ENCODE measurements at places on chromosomes 16 and 17. TPM values are rescaled to one million over a fixed set of nuclear protein-coding genes. Genes with fewer than 3 reads are reported as not detected.

The ZNF23 gene
- 3.9 TPM for total RNA-seq

GRCh38 chr17:2853283-2854142, 57.3 kb downstream of the RAP1GAP2 start:
- peak overlapping the region; percentile 84 for H3K27ac ChIP-seq
- peak overlapping the region; percentile 68 for H3K4me3 ChIP-seq
- no peaks in the 10 kb centered on the region for H3K27me3 ChIP-seq
- peaks cover 50% of the 10 kb centered on the region for H3K4me1 ChIP-seq

GRCh38 chr16:53743149-53743566, 39.2 kb downstream of the FTO start:
- H3K4me1 ChIP-seq, result peaks cover 30% of the 10 kb centered on the region
- H3K36me3 ChIP-seq, result no peaks in the 10 kb centered on the region
- no peak overlapping the region for H3K27ac ChIP-seq

DNA sequence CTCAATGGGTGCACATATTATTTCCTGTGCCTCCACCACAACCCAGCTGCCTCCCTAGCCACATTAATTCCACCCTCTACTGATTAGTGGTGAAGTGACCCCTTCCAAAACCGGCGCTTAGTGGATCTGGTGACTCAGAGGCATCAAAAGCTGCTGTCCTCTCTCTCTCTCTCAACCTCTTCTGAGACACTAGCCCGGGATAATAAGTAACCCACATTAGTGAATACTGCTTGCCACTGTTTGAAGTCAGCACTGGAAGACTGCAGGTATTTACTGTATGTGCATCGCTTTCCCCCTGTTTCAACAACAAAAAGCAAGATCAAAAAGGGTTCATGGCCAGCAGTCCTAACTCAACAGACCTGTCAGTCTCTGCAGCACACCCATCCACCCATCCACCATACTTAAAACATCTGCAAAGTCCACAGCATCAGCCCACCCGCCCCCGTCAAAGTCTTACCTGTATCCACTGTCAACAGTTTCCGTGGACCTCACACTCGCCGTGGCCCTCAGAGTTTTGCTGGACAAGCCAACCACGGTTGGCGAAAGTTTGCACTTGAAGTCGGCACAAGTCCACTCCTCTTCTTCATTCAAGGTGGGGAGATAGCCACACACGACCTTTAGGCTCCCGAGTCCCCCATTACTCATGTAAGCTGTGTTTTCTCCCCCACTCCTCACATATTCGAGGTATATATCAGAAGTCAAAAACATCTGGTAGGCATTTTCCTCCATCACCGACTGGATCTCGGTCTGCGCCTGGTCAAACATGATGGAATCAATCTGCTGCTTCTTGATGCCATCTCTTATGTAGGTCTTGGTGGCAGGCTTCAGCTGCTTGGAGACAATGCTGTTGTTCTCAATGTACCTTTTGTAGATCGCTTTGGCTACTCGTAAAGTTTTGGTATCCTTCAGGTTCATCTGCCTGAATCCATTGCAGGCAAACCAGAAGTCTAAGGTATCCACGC, 3.8 kb downstream of the AXIN2 start:
- peak overlapping the region; percentile 26 for H3K4me3 ChIP-seq
- no peak for DNase-seq
- H3K27me3 ChIP-seq, result no peaks in the 10 kb centered on the region
- no peak overlapping the region for H3K27ac ChIP-seq

DNA sequence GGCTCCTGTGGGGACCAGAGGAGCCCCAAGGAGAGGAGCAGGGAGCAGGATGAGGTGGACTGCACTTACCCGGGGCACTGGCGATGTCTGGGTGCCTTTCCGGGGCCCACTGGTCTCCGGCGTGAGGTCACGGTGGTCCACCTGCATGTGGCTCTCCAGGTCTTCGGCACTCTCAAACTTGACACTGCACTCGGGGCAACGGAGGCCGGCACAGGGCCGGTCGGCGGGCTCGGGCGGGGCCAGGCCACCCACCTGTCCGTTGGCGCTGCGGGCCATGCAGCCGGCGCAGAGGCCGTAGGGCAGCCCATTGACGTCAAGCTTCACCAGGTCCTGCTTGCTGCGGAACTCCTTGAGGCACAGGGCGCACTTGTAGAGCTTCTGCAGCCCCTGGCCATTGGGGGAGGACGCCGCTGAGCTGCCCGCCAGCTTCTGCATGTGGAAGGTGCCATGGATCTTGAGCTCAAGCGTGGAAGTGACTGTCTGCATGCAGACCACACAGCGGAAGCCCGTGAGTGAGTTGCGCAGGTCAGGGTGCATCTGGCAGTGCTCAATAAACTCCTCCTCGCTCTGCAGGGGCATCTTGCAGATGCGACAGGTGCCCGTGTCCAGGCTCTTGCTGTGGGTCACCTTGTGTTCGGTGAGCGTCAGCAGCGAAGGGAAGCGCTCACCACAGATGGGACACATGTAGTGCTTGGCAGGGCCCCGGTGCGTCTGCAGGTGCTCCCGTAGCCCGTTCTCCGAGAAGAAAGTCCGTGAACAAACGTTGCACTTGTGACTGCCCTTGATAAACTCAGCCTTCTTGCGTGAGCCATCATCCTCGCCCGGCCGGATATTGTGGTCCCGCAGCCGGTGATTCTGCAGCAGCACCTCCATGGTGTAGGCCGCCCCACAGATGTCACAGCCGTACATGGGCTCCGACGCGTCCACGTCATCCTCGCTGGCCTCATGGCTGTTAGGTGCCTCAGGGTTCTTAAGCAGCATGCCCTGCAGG, 220.0 kb downstream of the ZNF423 start:
- H3K4me3 ChIP-seq, result no peak overlapping the region
- H3K27me3 ChIP-seq, result no peaks in the 10 kb centered on the region
- DNase-seq, result no peak
- H3K36me3 ChIP-seq, result peaks cover 9% of the 10 kb centered on the region
- H3K27ac ChIP-seq, result no peak overlapping the region

GRCh38 chr17:27489045-27489715, 32.9 kb downstream of the KSR1 start:
- peak; percentile 86 for DNase-seq
- H3K27ac ChIP-seq, result peak overlapping the region; percentile 36
- peaks cover 43% of the 10 kb centered on the region for H3K4me1 ChIP-seq
- H3K4me3 ChIP-seq, result no peak overlapping the region

DNA sequence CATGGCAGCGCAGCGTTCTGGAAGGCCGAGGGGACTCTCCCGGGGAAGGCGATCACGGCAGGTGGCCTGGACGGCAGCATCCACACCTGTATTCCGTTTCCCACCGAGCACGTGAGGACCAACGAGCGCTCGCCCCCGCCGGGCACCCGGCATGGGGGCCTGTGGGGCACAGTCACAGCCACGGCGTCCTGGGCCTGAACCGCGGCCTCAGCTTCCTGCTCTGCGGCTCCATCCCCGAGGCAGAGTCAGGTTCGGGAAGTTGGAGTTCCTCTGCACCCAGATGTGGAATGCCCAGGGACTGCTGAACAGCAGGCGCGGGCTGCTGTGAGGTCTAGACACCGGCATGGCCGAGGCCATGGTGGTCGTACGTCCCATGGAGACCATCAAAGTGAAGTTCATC, 1713.9 kb downstream of the TP53TG3F start:
- no peak overlapping the region for H3K27ac ChIP-seq
- H3K4me3 ChIP-seq, result no peak overlapping the region
- H3K27me3 ChIP-seq, result no peaks in the 10 kb centered on the region
- no peak for DNase-seq

DNA sequence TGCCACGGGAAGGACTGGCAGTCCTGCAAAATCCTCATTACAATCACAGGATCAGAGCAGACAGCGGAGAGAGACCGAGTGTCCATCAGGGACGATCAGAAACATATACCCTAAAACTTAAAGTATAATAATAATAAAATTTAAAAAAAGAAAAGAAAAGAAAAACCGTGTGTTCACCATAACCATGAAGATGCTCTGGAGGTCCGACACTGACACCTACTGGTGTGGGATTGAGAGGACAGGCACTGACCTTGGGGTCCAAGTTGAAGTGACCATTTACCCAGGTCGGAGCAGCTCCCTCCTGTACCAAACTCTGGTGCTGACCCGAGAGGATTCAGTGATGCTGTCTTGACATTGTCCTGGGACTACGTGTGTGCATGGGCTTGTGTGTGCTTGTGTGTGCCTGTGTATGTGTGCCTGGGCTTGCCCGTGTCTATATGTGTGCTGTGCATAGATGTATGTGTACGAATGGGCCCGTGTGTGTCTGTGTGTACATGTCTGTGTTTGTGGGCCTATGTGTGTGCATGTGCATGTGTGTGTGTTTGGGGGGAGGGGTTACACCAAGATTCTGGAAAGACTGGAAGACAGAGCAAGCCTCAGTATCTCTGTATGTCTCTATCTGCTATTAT, 10.0 kb upstream of the CD300LD start:
- H3K4me1 ChIP-seq, result no peaks in the 10 kb centered on the region
- H3K36me3 ChIP-seq, result no peaks in the 10 kb centered on the region
- no peaks in the 10 kb centered on the region for H3K27me3 ChIP-seq
- no peak overlapping the region for H3K27ac ChIP-seq
- H3K4me3 ChIP-seq, result no peak overlapping the region

DNA sequence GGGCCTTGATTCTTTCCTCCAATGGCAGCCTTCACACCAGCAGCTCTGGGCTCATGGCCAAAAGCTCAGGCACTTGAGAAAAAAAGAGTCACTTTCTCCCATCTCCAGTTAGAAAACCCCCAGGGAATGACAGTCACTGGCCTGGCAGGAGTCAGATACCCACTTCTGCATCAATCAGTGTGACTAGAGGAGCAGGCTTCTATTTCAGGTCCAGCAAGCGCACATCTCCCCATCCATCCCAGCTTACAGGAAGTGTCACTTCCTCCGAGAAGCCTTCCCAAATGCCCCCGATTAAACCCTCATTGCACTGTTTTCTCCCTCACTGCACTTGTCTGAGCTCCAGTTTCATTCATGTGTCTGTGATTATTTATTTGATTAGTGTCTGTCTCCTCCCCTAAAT, 30.4 kb upstream of the CCL1 start:
- H3K27me3 ChIP-seq, result no peaks in the 10 kb centered on the region
- H3K4me3 ChIP-seq, result no peak overlapping the region
- no peaks in the 10 kb centered on the region for H3K4me1 ChIP-seq
- no peak overlapping the region for H3K27ac ChIP-seq
- no peak for DNase-seq

GRCh38 chr17:38898812-38899348, 26.5 kb upstream of the LASP1NB start:
- H3K4me3 ChIP-seq, result no peak overlapping the region
- peak overlapping the region; percentile 57 for H3K27ac ChIP-seq
- H3K36me3 ChIP-seq, result peaks cover 62% of the 10 kb centered on the region
- no peaks in the 10 kb centered on the region for H3K27me3 ChIP-seq
- DNase-seq, result peak; percentile 78

GRCh38 chr17:43479948-43480347, 3.8 kb upstream of the DHX8 start:
- H3K27ac ChIP-seq, result no peak overlapping the region
- no peak for DNase-seq
- H3K4me3 ChIP-seq, result no peak overlapping the region
- no peaks in the 10 kb centered on the region for H3K27me3 ChIP-seq
- no peaks in the 10 kb centered on the region for H3K36me3 ChIP-seq

The SLC9A5 gene
- total RNA-seq, result 0.91 TPM

DNA sequence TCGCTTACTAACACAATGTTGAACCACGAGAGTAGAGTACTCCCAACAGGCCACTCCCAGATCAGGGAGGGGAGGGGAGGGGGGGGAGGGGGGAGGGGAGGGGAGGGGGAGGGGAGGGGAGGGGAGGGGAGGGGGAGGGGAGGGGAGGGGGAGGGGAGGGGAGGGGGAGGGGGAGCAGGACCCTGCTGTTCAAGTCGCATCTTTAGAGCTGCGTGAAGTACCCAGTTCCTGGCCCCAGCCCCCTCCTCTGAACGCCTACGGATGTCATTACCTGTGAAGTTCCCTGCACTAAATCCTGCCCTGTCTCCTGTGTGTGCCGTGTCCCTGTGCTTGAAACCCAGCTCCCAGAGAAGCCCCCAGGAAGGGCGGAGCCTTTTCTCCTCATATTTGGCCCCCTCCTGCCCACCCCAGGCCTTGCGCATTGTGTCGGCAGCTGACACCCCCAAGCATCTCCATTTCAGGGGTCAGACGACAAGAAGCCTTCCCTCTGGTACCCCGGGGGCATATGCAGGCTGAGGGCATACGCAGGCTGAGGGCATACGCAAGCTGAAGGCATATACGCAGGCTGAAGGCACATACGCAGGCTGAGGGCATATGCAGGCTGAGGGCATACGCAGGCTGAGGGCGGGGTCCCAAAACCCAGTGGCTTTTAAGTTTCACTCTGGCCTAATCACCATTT, 330.2 kb downstream of the C16orf95 start:
- H3K36me3 ChIP-seq, result no peaks in the 10 kb centered on the region
- no peaks in the 10 kb centered on the region for H3K4me1 ChIP-seq
- H3K4me3 ChIP-seq, result no peak overlapping the region
- H3K27me3 ChIP-seq, result no peaks in the 10 kb centered on the region
- no peak overlapping the region for H3K27ac ChIP-seq
- no peak for DNase-seq

DNA sequence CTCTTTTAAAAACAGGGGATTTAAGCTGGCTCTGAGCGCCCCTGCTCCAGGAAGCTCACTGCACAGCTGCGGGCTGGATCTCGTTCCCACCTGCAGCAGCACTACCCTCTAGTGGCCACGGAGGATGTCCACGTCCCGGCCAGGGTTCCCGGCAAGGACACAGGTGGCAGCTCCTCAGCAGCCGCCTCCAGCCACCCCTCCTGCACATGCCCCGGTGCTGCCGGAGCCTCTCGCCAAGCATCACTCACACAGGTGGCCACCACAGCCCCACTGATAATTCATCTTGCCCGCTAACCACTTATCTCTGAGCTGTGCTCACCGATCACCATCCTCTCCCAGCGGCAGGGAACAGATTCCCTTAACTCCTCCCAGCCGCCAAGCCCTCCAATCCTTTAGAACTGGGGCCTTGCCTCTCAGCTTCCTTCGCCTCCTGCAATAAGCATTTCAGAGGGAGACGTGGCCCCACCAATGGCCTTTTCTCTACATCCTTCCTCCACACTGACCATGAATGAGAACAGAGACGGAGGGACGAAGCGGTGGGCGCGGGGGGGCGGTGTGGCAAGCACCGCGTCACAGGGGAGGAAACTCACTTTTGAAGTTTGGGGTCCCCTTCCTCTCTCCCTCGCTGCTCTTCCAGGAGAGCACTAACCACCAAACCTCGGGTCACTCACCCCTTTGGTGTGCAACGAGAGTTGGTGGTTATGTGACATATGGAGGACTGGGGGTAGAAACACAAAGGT, 222.1 kb downstream of the RBFOX3 start:
- H3K4me3 ChIP-seq, result no peak overlapping the region
- H3K27ac ChIP-seq, result no peak overlapping the region
- H3K4me1 ChIP-seq, result no peaks in the 10 kb centered on the region
- H3K27me3 ChIP-seq, result peaks cover 34% of the 10 kb centered on the region
- no peaks in the 10 kb centered on the region for H3K36me3 ChIP-seq

GRCh38 chr17:81934098-81934757, 2.9 kb downstream of the PYCR1 start:
- DNase-seq, result peak; percentile 5
- no peak overlapping the region for H3K27ac ChIP-seq
- no peak overlapping the region for H3K4me3 ChIP-seq
- peaks cover 6% of the 10 kb centered on the region for H3K4me1 ChIP-seq
- no peaks in the 10 kb centered on the region for H3K27me3 ChIP-seq

- peak; percentile 68 for DNase-seq
- H3K4me3 ChIP-seq, result no peak overlapping the region
- H3K27me3 ChIP-seq, result peaks cover 9% of the 10 kb centered on the region
- peaks cover 22% of the 10 kb centered on the region for H3K4me1 ChIP-seq
- H3K36me3 ChIP-seq, result peaks cover 7% of the 10 kb centered on the region
- H3K27ac ChIP-seq, result peak overlapping the region; percentile 78
These were observed 22.8 kb downstream of the CRISPLD2 start for GRCh38 chr16:84842516-84843148.

The DNAH3 gene
- total RNA-seq, result 0.87 TPM

- H3K4me1 ChIP-seq, result no peaks in the 10 kb centered on the region
- no peaks in the 10 kb centered on the region for H3K36me3 ChIP-seq
- no peak overlapping the region for H3K4me3 ChIP-seq
- DNase-seq, result no peak
These were observed 94.2 kb downstream of the HELZ start for GRCh38 chr17:67150826-67151225.

All from heart left ventricle (tissue), 16 donors.